ENCODE measurements at places on chromosomes 4 and X.

DNA sequence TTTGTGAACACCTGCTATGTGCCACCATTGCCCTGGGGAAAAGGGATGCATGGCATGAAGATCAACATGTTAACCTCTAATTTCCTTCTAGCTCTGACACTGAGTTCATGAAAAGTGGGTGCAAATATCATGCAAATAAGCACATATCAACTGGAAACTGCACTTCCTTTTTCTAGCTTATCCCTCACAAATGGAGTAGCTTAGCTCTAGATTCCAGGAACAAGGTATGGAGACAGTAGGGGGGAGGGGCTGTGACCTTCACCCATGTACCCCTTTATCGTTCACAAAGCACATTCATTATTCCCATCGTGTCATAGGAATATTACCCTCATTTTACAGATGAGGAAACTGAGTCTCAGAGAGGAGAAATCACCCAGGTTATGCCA lies 37.4 kb downstream of the STARD8 start:
- DNase-seq = no peak

DNA sequence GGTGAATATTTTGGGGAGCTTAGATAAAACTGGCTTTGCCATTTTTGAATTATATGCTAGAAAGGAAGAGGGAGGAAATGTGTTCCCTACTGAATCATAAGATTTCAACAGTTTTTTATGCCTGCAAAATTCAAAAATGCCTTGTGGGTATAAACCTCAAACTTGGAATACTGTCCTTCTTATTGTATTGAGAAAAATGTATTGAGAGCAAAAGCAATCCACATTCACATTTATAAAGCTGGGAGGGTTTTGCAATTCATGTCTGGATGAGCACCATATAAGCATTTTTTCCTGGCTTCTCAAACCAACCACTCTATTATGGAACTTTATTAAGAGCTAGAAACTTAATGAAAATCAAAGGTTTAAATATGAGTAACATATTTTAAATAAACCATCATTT lies 289.8 kb downstream of the PCDH7 start:
- DNase-seq = no peak

- no peak for DNase-seq
These were observed 194.3 kb upstream of the CT83 start for GRCh38 chrX:116657071-116657470.

DNA sequence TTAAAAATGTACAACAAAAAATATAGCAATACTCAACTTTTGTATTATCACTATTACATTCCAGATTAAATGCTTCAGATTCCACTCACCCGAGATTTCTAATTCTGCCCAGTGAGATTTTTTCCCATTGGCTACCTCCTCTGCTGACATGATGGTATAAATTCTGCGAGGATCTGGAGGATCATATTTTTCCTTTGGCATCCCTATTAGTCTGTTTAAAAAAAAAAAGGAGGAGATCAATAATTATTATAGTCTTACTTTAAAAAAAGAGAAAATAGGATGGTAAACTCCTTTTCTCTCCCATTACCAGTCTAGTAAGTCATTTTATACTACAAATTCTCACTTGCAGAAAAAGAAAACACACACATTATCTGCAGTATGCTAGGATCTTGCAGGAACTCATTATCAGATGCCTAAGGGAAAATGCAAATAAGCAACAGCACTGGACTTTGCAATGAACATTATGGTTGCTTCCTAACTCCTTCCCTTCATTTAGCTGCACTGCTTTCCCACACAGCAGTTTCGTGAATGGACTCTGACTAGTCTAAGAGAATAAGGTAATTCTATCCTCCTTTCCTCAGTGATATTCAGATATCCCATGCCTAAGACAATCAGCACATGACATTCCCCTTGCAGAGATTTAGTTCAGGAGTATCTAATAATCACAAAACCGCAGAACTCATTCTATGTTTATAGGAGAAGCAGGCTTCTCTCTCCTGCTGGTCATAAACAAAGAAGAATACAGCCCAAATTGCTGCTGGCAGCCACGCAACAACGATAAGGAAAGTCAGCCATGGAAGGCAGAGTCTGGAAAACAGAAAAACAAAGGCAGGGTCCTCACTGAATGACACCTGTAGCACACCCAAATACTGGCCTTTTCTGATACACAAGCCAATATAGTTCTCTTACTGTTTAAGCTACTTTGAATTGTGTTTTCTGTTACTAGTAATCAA lies 42.7 kb downstream of the CNOT6L start:
- DNase-seq = no peak

GRCh38 chr4:165874791-165875371 lies 1.8 kb downstream of the TLL1 start:
- DNase-seq = peak; percentile 48

GRCh38 chr4:8656711-8657380 lies 64.3 kb downstream of the CPZ start:
- DNase-seq = no peak

- DNase-seq = no peak
These were observed 35.1 kb downstream of the ATG4A start for GRCh38 chrX:108126661-108127060.

- DNase-seq = no peak
These were observed 4.0 kb downstream of the ITIH6 start for GRCh38 chrX:54794028-54794427.

GRCh38 chr4:17013382-17014006 lies 115.0 kb upstream of the LDB2 start:
- no peak for DNase-seq

- DNase-seq = peak; percentile 1
These were observed 19.4 kb downstream of the GAK start for GRCh38 chr4:912548-913279.

GRCh38 chr4:83618991-83619645 lies 83.2 kb downstream of the GPAT3 start:
- no peak for DNase-seq

DNA sequence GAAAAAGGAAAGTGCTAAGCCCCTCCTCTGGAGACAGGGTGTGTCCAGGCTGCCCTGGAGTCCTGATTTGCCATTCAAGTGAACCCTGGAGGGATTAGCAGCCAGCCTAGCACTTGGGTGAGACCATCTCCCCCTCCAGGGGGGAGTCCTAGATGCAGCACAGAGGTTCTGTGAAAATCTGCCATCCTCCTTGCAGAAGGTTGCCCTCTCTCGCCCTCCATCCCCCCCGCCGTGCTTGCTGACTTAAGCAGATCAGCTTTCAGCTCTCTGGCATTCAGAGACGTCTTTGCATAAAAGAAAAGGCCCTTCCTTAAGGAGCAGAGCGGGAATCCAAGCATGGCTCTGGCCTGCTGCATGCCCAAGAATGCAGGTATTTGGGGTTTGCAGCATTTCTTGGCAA lies 102.1 kb upstream of the SCML1 start:
- no peak for DNase-seq

DNA sequence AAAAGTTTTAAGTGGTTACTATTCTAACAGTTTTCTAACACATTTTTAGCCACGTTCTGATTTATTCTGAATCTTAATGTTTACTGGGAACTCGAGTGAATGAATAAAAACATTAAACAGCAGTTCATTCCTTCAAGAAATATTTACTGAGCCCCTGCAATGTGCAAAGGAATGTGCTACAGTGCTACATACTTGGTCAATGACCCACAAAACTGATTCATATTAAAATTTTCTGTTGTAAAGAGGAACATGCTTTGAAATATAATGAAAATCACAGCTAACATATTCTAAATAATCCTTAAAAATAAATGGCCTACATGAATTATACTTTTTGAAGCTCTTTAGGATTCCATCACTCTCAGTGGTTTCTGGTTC lies 78.7 kb downstream of the ARAP2 start:
- no peak for DNase-seq

GRCh38 chrX:136768469-136769084 lies 12.2 kb downstream of the ARHGEF6 start:
- DNase-seq = no peak

DNA sequence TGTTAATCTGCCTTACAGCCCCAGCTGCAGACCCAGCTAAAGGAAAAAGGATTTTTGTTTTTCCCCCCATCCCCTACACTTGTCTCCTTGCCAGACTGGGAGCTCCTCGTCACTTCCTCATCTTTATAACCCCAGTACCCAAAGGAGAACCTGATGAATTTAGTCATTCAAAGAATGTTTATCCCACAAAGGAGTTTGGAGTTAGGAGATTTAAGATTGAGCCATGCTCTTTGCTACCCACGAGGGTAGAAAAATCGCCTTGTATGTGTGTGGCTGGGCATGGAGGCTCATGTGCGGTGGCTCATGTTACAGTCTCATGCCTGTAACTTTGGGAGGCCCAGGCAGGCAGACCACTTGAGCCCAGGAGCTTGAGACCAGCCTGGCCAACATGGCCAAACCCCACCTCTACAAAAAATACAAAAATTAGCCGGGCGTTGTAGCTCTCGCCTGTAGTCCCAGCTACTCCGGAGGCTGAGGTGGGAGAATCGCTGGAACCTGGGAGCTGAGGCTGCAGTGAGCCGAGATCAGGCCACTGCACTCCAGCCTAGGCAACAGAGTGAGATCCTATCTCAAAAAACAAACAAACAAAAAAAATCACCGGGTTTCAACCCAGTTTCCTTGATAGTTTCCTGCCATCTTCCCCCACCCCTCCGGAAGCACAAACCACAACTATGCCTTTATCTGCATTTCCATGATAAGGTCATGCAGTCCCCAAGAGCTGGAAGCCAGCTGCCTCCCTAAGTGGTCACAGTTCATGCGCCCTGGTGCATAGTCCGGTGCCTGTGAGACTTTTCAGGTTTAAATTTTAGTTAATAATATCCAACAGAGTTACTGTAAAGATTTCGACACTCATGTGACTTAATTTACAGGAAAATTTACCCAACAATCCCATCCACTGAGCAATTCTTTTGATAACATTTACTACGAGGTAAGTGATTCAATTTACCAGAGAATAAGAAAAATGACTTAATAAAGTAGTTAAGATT lies 1.5 kb downstream of the CFAP97 start:
- no peak for DNase-seq

- DNase-seq = no peak
These were observed 11.1 kb downstream of the MAEA start for GRCh38 chr4:1300466-1301455.

- DNase-seq = no peak
These were observed 120.5 kb upstream of the FAT1 start for GRCh38 chr4:186844059-186844681.

DNA sequence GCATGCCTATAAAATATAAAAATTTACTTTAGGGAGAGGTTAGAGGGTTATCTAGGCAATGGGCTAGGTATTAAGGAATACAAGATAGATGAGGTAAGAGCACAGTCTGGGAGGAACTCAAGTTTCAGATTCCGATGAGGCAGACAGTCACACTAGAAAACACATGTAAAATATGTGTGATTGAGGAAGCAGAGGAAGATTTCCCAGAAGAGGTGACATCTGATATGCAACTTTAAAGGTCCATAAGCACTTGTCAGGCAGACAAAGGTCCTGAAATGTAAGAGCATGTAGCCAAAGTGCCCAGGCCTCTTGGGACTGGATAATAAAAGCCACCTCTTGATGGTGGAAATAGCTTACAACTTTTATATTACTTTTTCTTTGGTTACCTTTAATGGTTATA lies 81.1 kb upstream of the AADAT start:
- no peak for DNase-seq

DNA sequence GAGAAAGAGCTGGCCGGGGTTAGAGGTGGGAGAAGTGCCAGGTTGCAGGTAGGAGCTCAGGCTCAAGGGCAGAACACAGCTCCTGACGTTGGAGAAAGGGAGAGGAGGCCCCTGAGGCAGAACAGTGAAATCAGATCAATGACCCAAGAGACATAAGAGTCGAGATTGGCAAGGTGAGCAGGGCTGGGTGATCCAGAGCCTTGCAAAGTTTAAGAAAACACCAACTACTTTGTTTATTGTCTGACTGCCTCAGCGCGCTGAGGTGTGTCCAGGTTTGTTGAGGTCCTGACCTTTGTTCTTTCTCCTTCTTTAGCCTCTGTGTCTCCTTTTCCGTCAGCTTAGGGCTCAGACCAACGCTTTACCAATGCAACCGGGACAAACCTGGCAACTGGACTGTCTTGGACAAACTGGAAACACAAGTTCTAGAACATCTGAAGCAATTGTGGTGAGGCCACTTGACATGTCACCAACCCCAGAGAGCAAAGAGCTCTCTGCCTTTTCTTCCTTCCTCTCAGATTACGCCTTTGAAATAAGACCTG lies 28.3 kb downstream of the CHRNA9 start:
- no peak for DNase-seq

DNA sequence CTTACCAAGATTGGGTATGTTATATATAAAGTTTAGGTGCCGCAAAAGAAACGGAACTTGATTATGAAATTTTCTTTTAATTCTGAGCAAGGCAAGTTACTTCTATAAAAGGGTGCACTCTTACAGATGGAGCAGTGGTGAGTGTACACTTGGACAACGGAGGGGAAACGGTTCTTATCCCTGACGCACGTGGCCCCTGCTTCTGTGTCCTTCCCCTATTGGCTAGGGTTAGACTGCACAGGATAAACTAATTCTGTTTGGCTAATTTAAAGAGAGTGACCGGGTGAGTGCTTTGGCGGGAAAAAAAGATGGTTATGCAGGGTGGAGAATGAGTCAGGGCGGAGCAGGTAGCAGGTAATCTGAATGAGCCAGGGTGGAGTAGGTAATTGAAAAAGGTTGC lies 149.5 kb downstream of the GC start:
- no peak for DNase-seq

- no peak for DNase-seq
These were observed 92.3 kb upstream of the SHOX start for GRCh38 chrX:538311-538710.

GRCh38 chr4:84050015-84050414 lies 449.1 kb downstream of the NKX6-1 start:
- no peak for DNase-seq

GRCh38 chrX:42934020-42934726 lies 156.2 kb upstream of the PPP1R2C start:
- no peak for DNase-seq

GRCh38 chr4:141914746-141915145 lies 278.4 kb downstream of the IL15 start:
- no peak for DNase-seq

DNA sequence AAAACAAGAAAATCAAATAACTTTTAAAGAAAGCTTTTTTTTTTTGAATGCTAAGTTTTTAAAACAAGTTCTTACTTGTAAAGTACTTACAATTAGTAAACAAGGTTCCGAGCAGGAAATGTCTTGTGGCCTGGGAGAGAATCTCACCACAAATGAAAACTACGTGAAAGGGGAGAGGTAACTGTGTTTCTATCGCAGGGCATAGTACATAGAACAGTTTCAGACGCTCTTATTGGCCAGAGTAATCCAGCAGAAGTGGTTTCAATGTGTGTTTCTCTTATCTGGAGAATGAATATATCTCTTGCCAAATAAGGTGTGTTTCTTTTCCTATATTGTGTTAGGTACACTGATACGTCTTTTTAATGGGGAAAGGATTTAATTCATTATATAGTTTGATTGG lies at the start of gene PLAC8:
Gene PLAC8, minus strand, starts transcription at position 154 of the 400 bp plus-strand sequence. CDS start 6,808 bp downstream, outside the sequence.
- DNase-seq = no peak
